ENCODE measurements at places on chromosomes 2 and 18.

- DNase-seq, result no peak
Measured at GRCh38 chr2:216984937-216985336, 125.1 kb upstream of the TNP1 start.

DNA sequence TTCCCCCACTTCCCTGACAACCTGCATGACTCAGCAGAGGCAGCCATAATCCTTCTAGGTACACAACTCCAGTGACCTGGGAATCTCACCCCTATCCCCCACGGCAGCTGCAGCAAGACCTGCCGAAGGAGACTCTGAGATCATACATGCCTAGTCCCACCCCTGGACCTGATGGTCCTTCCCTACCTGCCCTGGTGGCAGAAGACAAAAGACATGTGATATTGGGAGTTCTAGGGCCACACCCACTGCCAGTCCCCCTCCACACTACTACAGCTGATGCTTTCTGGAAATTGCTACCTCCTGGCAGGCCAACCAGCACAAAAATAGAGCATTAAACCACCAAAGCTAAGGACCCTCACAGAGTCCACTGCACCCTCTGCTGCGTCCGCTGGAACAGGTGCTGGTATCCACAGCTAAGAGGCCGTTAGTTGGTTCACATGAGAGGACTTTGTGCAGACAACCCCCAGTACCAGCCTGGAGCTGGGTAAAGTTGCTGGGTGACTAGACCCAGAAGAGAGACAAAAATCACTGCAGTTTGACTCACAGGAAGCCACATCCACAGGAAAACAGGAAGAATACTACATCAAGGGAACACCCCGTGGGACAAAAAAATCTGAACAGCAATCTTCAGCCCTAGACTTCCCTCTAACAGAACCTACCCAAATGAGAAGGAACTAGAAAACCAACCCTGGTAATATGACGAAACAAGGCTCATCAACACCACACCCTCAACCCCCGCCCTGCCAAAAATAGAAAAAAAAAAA, 12.5 kb downstream of the MARCO start:
- DNase-seq, result no peak

- DNase-seq, result no peak
Measured at GRCh38 chr2:217166241-217166850, 306.5 kb upstream of the TNP1 start.

GRCh38 chr2:164843346-164843911, 1.8 kb upstream of the COBLL1 start:
- no peak for DNase-seq

GRCh38 chr2:134466141-134466540, 212.3 kb downstream of the MGAT5 start:
- peak; percentile 8 for DNase-seq

- DNase-seq, result no peak
Measured at GRCh38 chr2:143321994-143322393, 192.8 kb downstream of the ARHGAP15 start.

- DNase-seq, result no peak
Measured at GRCh38 chr18:47604021-47604420, 326.4 kb downstream of the SMAD2 start.

Measured in stimulated activated naive CD4-positive, alpha-beta T cell treated with Interleukin-2 at 50 U/mL for 16 hours (primary cell).